RWPE1 (cell line): ENCODE measurements at places on chromosomes 6 and 20.

GRCh38 chr20:12049125-12049524 is 131.4 kb downstream of the BTBD3 start:
- DNase-seq = no peak

DNA sequence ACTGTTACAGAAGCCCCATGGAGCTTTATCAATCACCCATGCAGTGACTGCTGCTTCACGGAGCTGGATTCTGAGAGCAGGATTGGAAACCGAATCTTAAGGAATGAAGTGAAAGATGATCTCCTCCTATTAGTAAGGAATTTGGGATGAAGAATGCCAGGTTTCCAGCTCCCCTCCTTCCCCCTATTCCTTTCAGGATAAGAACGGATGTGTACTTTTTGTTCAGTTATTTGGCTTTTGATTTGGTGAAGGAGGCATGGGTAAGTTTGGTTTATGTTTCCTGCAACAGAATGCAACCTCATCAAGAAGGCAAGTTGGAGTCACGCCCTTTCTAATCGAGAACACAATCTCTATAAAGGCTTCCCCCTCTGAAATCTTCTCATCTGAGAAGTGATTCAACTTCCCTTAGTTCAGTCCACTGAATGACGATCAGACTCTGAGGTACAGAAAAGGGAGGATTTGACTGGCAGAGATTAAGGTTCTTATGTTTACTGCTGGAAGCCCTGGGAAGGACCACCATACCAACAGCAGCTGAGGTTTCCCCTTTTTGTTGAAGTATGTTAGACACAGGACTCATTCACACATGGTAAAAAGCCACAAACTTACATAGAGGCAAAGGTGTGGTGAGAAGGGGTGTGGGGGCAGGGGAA is 5.5 kb downstream of the ELMO2 start:
- no peak for DNase-seq

DNA sequence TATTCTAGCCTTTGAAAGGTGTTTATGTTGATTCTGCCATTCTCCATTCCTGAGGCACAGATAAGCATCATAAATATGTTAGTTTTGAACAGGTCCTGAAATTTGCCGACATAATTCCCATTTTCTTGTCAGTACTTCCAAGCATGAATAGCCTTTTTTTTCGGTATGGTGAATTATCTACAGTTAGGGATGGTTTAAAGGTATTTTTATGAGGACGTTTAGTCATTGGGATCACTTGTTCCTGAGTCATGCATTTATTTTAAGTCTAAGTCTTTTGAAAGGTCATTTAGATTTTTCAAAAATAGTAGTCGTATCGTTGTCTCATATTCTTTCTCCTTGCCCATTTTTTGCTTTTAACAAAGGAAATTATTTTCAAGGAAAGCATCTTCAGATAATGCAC is 98.7 kb downstream of the PHACTR3 start:
- no peak for DNase-seq

DNA sequence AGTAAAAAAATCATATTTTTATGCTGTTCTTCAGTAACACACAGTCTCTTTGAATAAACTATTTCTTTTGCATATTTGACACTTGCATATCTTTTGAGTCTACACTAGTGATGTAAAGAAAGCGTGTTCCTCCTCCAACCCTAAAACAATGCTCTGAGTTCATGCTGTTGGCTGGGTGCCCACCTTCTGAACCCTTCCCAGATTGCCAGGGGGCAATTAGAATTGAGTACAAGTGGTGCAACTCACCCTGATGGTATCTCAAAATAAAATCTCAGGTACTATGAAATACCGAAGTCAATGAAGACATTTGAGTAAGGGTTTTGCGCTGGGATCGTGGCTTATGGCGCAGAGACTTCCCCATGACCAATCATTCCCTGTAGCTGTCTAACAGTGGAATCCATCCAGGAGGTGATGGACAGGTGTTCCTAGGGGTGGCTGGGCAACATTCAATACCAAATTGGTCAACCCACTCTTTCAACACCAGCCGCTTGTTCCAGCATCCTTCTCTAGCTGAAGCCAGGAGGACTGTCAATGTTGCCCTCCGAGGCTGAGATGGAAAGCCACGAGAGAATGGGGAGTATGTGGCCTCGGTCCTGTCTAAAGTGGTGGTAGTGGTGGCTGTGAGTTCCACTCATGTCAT is 94.4 kb upstream of the ZNFX1 start:
- peak; percentile 86 for DNase-seq

DNA sequence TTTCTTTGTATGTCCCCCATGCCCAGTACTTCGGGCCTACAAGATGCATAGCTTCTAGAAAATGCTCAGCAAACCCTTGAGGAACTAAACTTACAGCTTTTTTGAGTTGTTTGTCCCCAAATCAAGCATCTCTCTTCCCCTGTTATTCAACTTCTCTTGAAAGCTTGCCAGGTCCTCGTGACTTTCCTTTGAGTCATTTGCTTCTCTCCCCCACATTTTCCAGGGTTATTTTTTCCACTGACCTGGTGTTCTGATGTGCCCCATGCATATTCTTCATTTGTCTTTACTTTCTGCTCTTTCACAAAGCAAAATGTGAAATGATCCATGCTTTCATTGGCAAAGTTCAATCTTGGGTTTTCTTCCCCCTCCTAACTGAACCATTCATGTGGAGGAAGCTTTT is 204.8 kb downstream of the TFAP2A start:
- peak; percentile 35 for DNase-seq

- DNase-seq = peak; percentile 66
Observed at GRCh38 chr20:50913690-50914375, 17.4 kb downstream of the ADNP start.

DNA sequence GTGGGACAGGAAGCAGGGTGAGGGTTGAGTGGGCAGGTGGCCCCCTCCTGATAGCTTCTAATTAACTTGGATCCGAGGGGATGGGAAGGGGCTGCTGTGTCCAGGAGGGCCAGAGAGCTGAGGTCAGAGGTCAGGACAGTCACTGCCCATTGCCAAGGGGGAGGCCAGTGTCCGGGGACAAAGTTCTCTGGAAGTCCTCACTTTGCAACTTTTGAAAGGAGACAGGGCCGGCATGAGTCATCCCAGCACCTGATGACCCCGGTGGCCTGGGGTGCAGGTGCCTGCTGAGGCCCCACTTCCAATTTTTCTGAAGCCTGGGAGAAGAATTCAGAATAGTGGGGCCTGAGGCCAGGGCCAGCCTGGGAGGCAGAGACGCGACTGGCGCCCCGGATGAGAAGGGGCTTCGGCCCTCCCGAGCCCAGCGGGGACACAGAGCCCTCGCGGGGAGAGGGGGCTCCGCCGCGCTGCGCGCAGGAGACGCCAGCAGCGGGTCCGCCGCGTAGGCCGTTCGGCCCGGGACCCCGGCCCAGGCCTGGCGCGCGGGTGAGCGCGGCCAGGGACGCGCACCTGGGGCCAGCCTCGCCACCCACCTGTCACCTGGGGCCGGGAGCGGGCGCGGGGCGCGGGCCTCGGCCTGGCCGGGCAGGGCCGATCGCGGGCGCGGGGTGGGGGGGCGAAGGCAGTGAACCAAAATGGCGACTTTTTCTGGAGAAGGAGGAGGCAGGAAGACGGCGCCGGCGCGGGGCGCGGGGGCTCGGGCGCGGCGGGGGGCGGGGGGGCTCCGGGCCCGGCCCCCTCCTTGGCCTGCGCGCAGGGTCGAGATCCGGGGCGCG is 586 bp downstream of the ZNF512B start:
- DNase-seq = no peak

- DNase-seq = no peak
Observed at GRCh38 chr6:116382587-116382986, 11.8 kb downstream of the DSE start.

- peak; percentile 63 for DNase-seq
Observed at GRCh38 chr6:100493206-100493888, 28.6 kb upstream of the SIM1 start.

GRCh38 chr6:98835149-98836024 is 1.0 kb downstream of the POU3F2 start:
- no peak for DNase-seq

- no peak for DNase-seq
Observed at GRCh38 chr6:76347539-76347938, 275.1 kb upstream of the IMPG1 start.

- DNase-seq = peak; percentile 78
Observed at GRCh38 chr20:54197621-54198604, 10.0 kb upstream of the PFDN4 start.

DNA sequence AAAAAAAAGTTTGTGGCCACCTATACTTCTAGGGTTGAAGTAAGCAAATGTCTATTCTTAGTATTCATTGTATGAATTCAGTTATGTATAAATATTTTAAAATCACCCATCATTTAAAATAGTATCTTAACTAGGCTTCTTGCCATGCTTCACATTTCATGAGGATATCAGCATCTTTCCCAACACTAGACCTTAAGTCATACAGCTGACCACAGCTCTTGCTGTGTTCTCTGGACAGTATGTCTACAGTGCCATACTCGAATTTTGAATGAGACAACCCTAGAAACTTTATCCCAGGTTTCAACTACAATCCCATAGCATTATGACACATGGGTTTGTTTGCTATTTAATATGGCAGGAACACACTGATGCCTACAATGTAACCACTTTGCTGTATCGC is 5.2 kb downstream of the TXNDC5 start:
- no peak for DNase-seq

GRCh38 chr6:170036916-170037315 is 254.0 kb downstream of the DLL1 start:
- no peak for DNase-seq

GRCh38 chr6:169424821-169425240 is 171.2 kb upstream of the THBS2 start:
- DNase-seq = no peak

- no peak for DNase-seq
Observed at GRCh38 chr20:49386848-49387580, 95.5 kb downstream of the KCNB1 start.

DNA sequence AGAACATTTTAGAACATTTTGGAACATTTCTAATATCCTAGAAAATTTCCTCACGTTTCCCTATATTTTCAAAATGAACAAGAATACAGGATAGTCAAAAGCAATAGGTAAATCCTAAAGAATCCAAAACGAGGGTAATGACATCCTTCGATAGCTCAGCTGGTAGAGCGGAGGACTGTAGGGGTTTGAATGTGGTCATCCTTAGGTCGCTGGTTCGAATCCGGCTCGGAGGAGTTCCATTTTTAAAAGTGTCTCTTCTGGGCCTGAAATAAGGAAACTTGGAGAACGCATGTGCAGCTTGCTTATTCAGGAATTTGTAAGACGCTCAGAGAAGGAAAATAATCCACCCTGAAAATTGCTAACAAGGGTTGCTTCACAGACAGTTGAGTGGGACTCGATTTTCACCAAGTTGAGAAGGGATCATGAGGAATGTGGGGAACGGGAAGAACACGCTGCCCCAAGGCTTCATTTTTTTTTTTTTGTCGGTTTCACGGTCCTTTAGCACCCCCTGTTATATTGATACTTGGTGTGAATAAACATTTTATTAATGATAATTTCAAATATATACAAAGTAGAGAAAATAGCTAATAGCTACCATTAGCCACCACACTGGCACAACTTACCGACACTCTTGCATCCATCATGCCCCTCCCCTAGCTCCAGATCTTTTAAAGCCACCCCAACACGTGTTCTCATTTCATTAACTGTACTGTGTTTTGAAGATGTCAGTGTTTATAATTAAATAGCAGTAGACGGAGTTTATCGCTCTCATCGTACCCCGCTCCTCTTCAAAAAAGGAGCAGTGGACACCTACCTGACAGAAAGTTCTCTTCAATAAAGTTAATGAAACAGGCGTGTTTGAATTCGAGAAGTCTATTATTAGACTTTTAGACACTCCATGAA is 1.8 kb upstream of the ABT1 start:
- peak; percentile 20 for DNase-seq

GRCh38 chr6:3520281-3521230 is 63.7 kb upstream of the SLC22A23 start:
- no peak for DNase-seq

DNA sequence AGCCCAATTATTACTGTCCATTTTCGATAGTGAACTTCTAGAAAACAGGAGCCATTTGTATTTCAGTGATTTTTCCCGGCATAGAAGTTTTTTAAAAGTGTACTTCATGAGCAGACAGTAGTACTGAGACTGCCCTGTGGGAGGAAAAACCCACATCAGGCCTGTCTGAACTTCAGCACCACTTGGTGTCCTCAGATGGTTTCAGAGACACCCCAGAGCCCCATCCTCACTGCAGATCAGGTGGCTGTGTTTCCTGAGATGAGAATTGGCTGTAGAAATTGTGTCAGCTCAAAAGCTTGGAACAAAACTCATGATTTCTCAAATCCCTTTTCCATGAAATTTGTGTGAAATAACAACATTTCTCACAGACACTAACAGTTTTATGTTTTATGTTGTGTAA is 110.0 kb upstream of the RIN2 start:
- DNase-seq = no peak

GRCh38 chr6:85675030-85675819 is 32.5 kb upstream of the SYNCRIP start:
- peak; percentile 26 for DNase-seq

DNA sequence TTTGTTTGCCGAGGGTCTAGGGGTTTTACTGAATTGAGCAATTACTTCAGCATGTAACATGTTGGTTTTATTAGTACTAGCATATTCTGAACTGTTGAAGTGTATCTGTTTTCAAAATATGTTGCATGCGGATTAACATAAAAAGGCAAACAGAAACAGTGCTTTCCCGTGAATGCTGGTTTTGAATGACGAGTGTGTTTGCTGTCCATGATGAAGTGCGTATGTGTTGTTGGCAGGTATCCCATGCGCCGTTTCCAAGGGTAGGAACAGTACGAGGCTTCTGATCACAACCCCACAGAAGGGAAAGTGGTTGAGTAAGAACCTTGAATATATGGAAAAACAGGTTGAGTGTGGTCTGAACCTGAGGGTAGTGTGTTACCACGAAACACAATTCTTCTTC is 232.9 kb downstream of the SAMD5 start:
- DNase-seq = no peak

GRCh38 chr6:42388046-42388445 is 63.7 kb downstream of the TRERF1 start:
- DNase-seq = no peak

DNA sequence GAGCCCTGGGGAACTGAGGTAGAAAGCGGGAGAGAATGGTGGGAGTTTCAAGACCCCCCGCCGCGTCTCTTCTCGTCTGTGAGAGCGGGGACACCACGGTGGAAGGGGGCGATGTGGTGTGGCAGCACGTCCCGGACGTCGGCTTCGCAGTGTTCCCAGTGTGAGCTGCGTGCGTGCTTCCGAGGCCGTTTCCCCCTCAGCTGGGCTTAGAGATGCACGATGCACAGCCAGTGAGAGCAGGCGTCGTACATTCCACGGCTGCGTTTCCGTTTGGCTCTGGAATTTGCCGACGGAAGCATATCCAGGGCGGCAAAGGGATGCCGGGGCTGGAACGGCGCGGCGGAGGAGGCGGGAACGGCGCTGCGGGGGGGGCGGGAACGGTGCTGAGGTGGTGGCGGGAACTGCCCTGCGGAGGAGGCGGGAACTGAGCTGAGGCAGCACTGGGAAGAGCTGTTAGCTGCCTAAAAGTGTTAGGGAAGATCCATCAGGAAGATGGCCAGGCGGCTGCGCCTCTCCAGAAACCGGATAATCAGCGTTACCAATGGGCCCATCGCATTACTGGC is 37.7 kb downstream of the KIF25 start:
- DNase-seq = peak; percentile 56

- peak; percentile 87 for DNase-seq
Observed at GRCh38 chr6:1686117-1687098, 76.7 kb downstream of the FOXC1 start.
